Fibroblast of villous mesenchyme (primary cell): ENCODE measurements at places on chromosomes 6 and 20.

GRCh38 chr6:11744753-11745152 lies 33.9 kb downstream of the ADTRP start:
- DNase-seq: peak; percentile 89

GRCh38 chr6:167510648-167511047 lies 185.8 kb downstream of the TTLL2 start:
- DNase-seq: no peak

DNA sequence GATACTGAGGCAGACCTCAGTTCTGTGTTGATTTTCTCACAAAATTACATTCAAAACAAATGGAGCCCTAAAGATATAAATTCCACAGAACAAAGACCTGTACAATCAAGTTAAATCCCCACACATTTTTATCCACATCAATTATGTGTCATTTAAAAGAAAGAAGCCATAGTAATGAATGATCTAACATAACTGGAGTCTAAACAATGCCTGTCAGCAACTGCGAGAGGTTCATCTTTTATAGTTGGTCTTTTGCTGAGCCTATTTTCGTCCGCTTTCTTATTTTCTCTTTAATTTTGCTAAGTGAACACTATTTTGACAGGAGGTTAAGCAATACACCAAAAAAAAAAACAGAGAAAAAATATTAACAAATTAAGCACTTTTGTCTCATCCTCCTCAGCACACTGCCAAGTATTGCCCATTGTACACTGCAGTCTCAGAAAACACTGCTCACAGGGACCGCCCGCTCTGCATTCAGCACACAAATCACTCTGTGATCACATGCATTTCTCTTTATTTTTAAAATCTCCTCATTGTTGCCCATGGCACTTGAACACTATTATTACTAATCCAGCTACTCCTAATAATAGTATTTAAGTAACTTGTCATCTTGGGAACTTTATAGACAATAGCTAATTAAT lies 140.8 kb downstream of the BTBD9 start:
- DNase-seq: no peak

GRCh38 chr6:12751694-12752325 lies 35.2 kb downstream of the PHACTR1 start:
- peak; percentile 39 for DNase-seq

DNA sequence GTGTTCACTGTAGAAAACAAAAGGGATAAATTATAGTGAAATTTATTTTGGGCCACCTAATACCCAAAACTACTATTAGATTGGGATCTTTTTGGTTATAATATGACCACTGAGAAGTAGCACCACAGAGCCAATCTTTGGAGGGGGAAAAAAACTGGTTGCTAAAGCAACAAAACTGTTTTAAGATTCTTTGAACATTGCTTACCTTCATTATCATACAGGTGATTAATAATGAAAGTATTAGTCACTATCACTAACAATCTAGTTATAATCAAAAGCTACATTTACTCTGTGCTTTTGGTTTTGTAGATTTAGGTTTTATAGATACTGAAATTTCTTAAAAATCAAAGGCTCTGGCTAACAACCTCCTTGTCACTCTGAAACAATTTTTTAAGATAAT lies 31.7 kb downstream of the STX7 start:
- no peak for DNase-seq

- DNase-seq: no peak
These were observed 13.3 kb downstream of the PKHD1 start for GRCh38 chr6:52074155-52074554.

DNA sequence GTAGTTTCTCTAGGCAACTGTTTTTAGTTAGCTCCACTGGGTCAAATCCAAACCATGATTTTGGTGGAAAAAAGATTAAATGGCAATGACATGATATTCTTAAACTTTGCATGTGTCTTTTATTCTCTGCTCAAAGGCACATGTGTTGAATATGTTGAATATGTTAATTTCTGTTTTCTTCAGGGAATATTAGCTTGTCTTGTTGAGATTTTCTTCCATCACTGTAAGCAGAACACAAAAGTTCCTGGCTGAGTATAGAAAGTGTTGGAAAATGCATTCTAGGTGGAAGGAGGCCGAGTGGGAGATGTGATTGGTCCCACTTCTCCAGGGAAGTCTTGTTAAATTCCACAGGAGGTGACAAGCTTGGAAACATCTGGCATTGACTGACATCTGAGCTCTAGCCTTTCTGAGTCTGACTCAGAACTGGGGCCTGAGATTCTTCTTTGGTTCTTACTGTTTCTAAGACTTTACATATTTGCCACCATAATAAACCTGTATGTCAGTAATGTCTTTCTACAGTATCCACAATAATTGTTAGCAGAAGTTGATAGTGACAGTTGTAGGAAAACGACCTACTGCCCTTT lies 81.1 kb downstream of the LAMA4 start:
- no peak for DNase-seq

GRCh38 chr20:60352596-60352995 lies 394.4 kb downstream of the CDH26 start:
- no peak for DNase-seq

- DNase-seq: no peak
These were observed 66.4 kb upstream of the STMND1 start for GRCh38 chr6:17035257-17036064.

- peak; percentile 6 for DNase-seq
These were observed 146.6 kb downstream of the DHX35 start for GRCh38 chr20:39108746-39109145.

DNA sequence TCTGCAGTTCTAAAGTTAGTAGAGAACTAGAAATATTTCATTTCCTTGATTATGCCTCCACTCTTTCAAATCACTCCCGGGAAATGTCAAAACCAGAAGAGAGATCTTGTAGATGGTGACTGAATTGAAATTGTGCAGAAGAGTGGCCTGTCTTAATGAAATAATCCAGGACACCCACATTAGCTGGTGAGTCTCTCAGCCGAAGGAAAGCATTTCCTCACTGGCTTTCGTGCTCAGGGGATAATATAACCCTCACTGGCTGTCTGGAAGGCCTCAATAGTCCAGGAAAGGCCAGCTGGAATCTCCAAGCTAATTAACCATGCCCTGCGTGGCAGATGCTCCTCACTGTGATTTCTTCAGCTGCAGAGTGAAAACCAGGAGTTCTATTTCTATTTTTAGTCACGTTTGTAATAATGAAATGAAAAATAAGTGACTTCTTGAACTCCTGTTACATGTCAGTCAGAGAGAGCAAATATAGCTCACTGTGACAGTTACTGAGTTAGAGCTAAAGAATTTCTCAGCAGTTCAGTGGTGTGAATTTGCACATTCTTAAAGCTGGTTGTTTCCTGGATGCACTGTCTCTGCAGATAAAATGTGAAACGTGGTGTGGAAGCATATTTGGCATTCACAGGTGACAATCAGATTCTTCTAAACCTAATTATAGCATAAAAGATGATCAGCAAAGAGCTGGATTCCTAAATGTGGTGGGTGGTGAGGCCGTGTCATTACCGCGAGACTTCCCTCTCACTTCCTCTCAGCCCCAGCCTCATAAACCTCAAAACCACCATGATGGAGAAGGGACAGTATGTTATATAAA lies 211.7 kb downstream of the LMBRD1 start:
- DNase-seq: no peak

GRCh38 chr20:4661191-4661590 lies 60.5 kb upstream of the PRND start:
- no peak for DNase-seq

DNA sequence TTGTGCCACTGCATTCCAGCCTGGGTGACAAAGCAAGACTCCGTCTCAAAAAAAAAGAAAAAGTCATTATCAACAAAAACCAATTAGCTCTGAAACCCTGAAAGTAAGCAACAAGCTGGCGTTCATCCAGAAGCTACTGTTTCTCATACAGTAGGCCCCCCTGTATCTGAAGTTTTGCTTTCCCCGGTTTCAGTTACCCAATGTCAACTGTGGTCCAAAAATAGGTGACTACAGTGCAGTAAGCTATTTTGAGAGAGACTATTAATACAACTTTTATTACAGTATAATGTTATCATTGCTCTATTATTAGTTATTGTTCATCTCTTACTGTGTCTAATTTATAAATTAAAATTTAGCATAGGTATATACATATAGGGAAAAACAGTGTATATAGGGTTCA lies 135.1 kb downstream of the KIF16B start:
- DNase-seq: no peak

DNA sequence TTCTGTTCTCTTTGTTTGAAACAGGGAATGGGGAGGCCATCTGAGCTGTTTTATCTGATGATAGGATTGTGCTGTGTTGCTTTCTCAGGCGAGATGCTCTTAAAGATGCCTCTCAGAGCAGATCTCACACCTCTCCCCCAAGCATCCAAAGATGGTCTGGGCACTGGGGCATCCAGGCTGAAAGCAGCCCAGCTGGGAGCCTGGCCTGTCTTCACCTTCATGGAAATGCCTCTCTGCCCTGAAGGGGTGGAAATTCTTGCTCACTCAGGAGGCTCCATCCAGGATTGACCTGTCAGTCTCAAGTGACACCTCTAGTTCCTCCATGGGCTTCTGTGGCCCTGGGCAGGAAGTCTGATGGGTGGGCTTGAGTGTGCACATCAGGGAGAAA lies 86.4 kb downstream of the TCP11 start:
- DNase-seq: no peak

DNA sequence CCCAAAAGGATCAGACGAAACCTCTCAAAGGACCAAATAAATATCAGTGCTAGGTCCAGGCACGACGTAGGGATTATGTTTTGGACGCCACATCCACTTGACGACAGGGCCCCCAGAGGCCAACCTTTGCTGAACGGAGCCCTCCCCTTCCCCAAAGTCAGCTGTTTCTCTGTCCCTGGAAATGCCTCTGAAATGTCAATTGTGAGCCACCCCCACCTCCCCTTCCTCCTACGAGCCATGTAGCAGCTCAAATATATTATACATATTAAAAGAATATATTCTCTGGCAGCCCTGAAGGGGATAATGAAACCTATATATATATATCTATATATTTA lies 39.6 kb upstream of the BLCAP start:
- DNase-seq: no peak

DNA sequence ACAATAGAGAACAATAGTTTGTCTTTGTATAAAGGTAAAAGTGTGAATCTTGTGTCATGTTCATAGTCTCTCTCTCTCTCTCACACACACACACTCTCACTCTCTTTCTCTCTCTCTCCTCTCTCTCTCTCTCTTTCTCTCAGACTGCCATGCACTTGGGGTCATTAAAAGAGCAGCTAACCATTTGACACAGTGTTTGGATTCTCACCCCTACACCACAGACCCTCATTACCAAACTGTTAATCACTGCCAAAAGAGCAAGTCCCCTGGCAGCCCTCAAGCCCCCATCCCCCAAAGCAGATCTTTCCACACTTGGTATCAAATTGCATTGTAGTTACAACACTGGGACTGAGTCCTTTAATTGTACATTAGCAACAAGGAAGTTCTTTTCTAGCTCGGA lies 305.8 kb upstream of the RSPO3 start:
- DNase-seq: peak; percentile 22

DNA sequence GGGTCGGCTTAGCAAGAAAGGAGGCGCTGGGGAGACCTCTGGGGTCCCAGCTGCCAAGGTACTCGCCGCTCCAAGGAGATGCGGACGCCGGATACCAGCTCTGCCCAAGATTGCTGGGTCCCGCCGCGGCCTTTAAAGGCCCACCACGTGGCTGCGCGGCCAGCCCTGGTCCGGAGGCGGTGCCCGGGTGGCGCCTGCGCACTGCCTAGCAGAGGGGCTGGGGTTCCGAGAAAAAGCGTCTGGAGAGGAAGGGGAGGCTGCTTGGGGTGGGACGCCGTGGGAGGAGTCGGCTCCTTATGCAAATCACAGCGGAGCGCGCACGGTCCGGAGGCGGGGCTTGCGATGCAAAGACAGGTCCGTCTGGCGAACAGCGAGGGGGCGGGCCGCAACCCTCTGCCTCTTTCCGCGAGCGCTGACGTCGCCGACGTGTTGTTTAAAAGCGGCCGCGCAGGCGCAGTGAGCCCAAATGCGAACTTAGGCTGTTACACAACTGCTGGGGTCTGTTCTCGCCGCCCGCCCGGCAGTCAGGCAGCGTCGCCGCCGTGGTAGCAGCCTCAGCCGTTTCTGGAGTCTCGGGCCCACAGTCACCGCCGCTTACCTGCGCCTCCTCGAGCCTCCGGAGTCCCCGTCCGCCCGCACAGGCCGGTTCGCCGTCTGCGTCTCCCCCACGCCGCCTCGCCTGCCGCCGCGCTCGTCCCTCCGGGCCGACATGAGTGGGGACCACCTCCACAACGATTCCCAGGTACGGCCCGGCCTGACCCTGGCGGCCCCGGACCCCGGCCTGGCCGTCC lies at the start of gene TOP1:
Gene TOP1, plus strand, starts transcription at position 464 of the 791 bp plus-strand sequence. Its CDS starts 246 bp downstream, at position 710.
- peak; percentile 100 for DNase-seq

DNA sequence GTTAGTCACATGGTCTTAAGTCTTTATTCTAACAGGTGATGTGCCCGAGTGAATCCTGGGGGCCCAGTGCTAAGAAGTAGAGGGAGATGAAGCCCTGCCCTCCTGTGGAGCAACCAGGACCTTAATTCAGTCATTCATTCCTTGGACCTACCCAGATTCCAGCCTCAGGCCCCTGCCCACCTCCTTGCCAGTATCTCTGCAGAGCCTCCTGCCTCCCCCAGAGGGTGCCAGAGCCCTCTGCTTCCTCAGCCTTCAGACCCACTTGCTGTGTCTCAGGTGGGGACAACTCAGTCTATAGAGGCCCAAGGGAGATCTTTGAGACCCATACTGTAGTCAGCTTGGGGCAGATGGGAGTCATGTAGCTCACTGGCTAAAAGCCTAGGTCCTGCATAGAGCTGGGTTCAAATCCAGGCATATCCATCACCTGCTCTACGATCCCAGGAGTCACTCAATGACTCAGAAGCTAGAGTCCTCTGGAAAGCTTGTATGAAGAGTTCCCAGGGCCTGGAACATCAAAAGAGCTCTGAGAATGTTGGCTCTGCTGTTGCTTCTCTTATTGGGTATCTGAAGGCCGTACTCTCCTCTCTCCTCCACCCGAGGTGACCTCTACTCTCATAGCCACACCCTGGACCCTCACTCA lies 3.9 kb upstream of the SIGLEC1 start:
- peak; percentile 60 for DNase-seq

- DNase-seq: no peak
These were observed 13.6 kb upstream of the TTLL2 start for GRCh38 chr6:167311286-167311685.

DNA sequence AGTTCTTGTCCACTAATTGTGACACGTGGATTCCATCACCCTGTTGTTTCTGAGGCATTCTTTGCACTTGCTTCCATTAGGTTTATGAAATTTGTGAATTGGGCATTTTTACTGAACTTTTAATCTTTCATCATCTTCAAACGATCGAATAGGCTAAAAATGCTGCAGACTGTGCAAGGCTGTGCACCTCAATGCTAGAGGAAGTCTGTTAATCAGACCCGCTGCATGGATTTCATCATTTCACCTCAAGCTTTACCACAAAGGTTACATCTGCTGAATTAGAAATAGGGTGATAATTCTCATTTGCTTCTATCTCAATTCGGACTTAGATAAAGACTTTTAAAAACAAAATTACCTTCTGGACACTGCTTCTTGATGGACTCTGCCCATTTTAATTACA lies 27.8 kb upstream of the F13A1 start:
- DNase-seq: no peak

GRCh38 chr20:48858075-48858790 lies 30.4 kb upstream of the PREX1 start:
- DNase-seq: no peak
